ENCODE measurements at places on chromosomes 4 and X.

DNA sequence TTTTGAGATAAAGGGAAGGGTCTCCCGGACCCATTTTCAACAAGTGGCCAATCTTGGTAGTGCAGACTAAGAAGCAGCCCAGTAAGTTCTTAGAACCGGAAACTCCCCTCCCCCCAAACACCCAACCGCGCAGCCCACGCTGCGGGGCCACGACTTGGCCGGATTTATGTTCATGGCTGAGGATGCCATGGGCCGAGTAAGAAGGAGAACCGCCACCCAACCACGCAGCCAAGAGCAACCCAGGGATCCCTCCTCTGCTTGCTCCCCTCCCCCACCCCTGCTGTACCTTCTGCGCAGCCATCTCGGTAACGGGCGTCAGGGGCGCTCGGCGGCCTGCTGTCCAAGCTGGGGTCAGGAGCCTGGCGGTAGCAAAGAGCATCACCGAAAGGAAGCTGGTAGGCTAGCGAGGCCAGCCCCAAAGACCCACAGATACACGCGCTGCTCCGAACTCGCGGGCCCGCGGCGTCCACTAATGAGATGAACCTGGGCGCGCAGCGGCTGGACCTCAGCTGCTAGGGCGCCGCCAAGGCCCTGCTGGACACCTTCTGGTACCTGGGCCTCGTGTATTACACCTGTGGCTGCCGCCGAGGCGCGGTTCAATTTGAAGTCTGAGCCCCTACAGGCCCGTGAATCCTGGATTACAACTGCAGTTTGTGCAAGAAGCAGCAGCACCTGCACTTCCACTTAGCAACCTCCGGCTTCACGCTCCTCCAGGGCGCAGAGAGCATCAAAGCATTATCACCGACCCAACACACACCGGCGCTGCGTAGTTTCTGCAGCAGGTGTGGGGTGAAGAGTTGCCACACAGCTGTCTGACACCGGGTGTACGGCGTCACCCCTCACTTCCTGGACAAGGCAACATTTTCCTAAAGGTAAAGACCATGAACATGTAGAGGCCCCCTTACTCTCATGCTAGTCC lies 63.4 kb downstream of the NUDT10 start:
- DNase-seq, result no peak

DNA sequence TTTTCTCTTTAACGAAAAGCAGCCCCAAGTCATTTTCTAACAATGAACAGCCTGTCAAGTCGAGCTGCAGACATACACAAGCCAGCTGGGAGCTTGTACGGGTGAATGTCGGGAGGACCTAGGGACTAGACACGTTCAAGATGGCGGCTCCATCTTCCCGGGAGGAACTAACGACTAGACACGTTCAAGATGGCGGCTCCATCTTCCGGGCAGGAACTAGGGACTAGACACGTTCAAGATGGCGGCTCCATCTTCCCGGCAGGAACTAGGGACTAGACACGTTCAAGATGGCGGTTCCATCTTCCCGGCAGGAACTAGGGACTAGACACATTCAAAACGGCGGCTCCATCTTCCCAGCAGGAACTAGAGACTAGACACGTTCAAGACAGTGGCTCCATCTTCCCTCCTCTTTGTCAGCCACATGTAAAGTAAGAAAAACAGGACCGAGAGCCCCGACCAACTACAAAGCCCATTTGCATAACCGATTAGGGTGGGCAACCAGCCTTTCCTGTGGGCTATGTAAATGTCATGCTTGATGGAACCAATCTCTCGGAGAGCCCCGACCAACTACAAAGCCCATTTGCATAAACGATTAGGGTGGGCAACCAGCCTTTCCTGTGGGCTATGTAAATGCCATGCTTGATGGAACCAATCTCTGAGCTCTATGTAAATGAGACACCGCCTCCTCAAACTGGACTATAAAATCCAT lies 175.5 kb downstream of the DHRSX start:
- peak; percentile 68 for DNase-seq

DNA sequence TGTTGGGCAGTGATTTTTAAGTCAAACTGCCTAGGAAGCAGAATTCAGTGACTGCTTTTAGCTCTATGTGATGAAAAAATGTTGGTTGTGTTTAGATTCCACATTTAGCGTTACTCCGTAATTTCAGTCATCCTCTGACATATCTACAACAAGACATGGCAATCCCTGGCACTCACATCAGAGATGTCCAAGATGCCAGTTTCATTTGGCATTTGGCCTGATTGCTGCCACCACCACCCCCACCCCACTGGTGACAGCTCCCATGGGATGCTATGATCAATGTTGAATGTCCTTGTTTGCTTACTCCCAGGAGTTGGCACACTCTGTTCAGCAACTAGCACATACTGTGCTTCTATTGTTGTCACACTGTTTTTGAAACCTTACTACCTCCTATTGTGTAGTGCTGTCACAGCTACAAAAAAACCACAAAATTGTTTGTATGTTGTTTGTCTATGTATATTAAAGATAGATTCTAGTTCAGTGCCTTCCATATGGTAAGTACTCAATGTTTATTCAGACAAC lies 101.4 kb downstream of the AWAT2 start:
- DNase-seq, result no peak

DNA sequence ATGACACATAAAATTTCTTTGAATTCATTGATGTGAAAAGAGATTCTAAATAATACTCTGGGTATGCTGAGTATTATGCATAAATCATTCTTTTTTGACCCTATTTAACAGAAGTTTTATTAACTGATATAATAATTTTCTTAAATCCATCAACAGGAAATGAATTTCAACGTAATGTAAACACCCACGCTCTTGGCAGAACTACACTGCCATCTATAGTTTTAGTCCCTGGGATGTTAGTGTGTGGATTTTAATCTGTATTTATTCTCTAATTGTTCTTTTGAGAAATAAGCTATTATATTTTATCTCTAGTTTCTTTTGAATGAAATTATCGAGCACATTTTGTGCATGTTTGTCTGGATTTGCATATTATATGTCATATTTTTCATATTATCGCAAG lies 666.8 kb upstream of the NDST4 start:
- DNase-seq, result no peak

DNA sequence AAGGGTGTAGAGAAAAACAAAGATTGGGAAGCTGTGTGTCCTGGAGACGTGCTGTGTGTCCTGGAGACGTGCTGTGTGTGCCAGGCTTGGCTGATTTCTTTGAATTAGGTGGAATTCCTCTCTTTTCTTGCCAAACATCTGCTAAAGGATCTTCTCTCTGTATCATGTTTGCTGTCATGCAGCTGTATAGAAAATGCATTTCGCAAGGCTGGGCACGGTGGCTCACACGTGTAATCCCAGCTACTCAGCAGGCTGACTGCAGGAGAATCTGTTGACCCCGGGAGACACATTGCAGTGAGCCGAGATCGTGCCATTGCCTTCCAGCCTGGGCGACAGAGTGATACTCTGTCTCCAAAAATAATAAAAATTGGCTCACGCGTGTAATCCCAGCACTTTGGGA lies 187.0 kb downstream of the CRLF2 start:
- no peak for DNase-seq

- DNase-seq, result no peak
These were observed 185.7 kb upstream of the NWD2 start for GRCh38 chr4:37058826-37059225.

GRCh38 chr4:122673252-122673651 lies 52.4 kb upstream of the IL21 start:
- DNase-seq, result no peak

- DNase-seq, result no peak
These were observed 848.5 kb downstream of the RAB28 start for GRCh38 chr4:12635629-12636028.

GRCh38 chrX:130623518-130623917 lies 221.7 kb downstream of the RBMX2 start:
- no peak for DNase-seq

Data from CD14-positive monocyte (primary cell).